ENCODE measurements at places on chromosomes 12 and 14.

GRCh38 chr14:34781242-34781641, 66.8 kb upstream of the CFL2 start:
- DNase-seq, result no peak

- DNase-seq, result peak; percentile 53
Measured at GRCh38 chr14:51653079-51653774, 1.5 kb downstream of the FRMD6 start.

DNA sequence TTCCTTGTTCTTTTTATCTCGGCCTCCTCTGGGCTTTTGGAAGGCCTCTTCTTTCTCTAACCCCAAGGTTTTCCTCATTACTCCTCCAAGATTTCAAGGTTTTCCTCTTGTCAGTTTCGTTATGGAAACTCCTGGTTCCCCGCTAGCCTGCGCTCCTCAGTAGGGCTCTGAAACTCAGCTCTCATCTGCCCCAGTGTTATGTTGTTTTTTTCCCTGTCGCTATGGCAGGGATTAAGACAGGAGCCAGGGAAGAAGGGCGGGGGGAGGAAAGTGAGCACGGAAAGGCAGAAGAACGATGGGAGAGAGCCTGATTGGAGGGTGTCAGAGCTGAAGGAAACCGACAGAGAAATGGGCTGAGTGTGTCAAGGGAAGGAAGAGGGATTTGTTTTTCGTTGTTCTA, 26.5 kb upstream of the JDP2 start:
- peak; percentile 83 for DNase-seq

DNA sequence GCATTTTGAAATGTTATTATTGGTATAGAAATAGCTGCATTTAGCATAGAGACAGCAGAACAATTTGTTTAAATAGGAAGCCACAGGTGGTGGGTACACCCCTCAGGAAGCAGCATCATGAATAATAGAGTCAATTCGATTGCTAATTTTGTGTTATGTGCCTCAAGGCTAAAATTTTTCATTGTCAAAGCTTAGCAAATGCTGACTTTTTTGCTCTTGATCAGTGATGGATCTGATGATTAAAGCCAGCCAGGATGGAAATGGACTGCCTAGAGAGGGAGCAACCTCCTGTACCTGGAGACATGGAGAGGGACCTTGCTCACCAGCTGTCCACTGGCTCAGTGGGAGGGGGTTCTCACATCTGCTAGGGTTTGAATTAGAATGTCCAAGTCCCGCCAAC, 4.5 kb upstream of the KRT8 start:
- no peak for DNase-seq

DNA sequence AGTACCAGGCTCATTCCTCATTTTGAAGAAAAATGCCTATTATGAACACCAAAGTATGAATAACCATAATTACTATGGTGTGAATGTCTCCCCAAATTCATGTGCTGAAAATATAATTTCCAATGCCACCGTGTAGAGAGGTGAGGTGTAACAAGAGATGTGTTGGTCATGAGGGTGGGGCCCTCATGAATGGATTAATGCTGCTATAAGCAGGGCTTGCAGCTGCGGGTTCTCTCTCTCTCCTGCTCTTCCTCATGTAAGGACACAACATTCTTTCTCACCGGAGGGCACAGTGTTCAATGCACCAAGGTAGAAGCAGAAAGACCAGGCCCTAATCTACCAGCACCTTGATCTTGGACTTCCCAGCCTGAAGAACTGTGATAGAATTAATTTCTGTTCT, 70.0 kb downstream of the TMTC1 start:
- no peak for DNase-seq

DNA sequence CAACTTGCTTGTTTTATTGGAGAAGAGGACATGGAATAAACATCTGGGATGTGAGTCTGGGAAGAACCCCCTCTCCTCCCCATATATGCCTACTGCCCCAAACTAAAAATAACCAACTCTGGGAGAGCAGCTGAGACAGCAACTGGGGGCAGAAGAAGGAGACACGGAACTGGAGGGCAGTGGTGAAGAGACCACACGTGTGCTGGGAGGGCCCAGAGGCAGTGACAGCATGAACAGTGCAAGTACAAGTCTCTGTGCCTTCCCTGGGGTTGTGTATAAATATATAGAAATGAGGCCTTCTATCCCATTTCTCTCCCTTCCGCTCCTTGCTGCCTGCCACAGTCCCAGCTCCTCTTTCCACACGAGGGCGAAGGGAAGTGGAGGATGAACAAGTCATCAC, 4.0 kb upstream of the KRT73 start:
- DNase-seq, result no peak

- no peak for DNase-seq
Measured at GRCh38 chr12:131280426-131280825, 326.7 kb downstream of the ADGRD1 start.

DNA sequence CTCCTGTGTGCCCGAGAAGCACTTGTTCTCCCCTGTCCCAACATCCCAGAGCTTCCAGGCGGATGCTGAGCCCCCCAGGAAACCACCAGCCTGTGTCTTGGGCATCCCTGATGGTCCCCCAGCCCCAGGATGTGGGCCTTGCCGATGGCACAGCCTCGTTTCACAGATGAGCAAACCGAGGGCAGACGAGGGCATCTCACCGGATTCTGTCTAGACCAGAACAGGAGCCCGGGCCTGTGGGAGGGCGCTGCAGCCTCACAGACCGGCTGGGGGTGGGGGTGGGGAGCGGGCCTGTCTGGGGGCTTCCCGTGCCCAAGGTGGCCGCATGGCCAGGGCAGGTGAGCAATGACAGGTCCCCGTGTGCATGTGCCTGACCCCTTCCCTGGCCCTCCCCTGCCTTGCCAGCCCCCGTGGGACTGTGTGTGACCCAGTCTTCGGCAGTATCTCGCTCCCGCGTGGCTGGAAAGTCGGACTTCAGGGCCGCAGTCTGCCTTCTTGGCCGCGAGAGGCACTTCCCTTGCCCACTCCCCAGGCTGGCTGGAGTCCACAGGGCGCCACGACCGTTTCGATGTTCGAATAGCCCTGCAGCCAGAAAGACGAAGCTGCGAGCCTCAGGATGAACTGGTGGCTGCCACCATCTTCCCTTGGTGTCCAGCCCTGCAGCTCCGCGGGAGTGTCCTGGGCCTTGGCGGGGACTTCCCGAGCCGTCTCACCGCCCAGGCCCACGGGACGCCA, 8.9 kb downstream of the RFLNA start:
- no peak for DNase-seq

- no peak for DNase-seq
Measured at GRCh38 chr12:28171356-28172060, 18.7 kb upstream of the CCDC91 start.
